ENCODE measurements at places on chromosomes 5 and 9.
A peak's percentile ranks its signal among the peaks of the same experiment; 100 is the strongest.

GRCh38 chr5:6674886-6675285 is 38.3 kb upstream of the TENT4A start:
- DNase-seq = no peak

- DNase-seq = no peak
These were observed 18.4 kb upstream of the RARS1 start for GRCh38 chr5:168467755-168468330.

DNA sequence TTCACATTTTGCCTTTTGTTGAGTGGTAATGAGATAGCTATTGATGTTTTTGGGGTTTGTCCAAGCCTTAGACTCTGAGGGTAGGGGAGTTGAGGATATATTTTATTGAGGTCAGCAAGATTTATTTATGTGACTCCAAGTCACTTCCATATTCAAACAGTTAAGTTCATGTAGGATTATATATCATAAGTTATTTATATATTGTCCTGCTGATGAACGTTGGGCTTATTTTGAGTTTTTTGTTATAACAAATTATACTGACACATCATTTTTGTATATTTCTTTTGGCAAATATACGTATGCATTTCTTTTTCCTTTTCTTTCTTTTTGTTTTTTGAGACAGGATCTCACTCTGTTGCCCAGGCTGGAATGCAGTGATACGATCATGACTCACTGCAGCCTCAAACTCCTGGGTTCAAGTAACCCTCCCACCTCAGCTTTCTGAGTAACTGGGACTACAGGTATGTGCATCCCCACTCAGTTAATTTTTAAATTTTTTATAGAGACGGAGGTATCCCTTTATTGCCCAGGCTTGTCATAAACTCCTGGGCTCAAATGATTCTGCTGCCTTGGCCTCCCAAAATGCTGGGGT is 23.5 kb upstream of the IL12B start:
- no peak for DNase-seq

- DNase-seq = no peak
These were observed 10.5 kb downstream of the SNAPC3 start for GRCh38 chr9:15433191-15433590.

DNA sequence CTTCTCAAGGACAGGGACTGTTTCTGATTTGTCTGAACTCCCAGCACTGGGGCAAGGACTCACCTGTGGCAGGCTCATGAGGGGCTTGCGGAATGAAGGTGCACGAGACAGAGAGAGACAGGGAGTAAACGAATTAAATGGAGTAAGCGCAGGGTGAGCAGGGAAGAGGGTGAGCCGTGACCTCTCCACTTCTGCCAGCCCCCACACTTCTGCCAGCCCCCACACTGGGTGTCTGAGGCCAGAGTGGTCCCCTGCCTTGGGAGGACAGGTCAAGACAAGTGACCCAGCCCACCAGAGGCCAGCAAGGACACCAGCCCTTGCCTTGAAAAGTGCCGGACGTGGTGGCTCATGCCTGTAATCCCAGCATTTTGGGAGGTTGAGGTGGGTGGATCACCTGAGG is 37.2 kb downstream of the DAB2IP start:
- no peak for DNase-seq

DNA sequence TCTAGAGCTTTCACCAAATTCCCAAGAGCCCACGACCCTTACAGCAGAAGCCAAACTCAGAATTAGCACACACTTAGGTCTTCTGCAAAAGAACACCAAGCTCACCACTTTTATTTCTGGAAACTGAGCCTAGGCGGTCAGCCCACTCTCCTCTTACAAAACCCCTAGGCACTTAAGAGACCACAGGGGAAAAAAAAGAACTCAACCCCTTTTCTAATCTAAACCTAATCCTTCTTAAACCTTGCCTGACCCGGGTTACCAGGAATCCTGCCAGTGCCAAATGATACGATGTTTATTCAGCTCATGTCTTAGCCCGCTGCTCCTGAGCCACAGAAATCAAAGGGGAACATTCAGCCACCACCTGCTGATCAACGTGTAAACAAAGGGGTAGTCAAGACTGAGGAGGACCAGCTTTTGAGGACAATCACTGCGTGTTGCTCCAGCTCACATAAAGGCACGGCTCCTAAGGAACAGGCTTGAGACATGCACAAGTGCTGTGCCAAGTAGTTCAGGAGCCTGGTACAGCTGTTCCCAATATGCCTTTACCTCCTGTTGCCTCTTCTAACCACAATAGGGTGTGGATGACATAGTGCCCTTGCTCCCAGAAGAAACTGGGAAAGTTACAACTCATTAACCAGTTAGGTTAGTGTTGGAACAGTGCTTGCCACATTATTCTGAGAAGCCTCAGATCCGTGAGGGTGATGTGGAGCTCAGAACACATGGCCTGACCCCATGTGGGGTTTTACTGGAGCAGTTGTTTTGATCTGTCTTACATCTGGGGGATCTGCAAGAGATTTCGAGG is 49.3 kb downstream of the ZFAND5 start:
- peak; percentile 65 for DNase-seq

- peak; percentile 34 for DNase-seq
These were observed 16.3 kb upstream of the MROH2B start for GRCh38 chr5:41087461-41087860.

- no peak for DNase-seq
These were observed 164.0 kb downstream of the ARL15 start for GRCh38 chr5:54146390-54146789.

GRCh38 chr5:79774171-79774854 is 84.7 kb downstream of the CMYA5 start:
- DNase-seq = peak; percentile 9

GRCh38 chr5:117100176-117100575 is 525.6 kb upstream of the SEMA6A start:
- no peak for DNase-seq

- DNase-seq = no peak
These were observed 88.6 kb downstream of the ZFAND5 start for GRCh38 chr9:72276429-72276828.

DNA sequence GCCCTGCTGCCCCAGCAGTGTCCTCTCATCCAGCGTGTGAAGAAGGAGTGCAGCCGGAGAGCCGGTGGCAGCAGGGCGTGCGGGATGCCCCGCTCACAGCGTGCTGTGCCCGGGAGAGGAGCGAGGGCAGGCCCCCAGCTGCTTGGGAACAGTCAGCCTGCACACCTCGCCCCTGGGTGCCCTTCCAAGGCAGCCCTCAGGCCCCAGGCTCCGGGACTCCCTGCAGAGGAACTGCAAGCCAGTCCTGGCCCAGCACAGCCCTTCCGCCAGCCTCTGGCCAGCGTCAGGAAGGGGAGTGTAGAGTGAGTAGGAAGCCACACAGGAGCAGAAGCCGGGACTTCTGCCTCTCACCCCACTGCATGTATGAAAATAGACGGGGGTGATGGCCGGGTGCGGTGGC is 43.5 kb downstream of the ADAMTS2 start:
- no peak for DNase-seq

- DNase-seq = no peak
These were observed 186.8 kb downstream of the TRPM3 start for GRCh38 chr9:70934642-70935041.

DNA sequence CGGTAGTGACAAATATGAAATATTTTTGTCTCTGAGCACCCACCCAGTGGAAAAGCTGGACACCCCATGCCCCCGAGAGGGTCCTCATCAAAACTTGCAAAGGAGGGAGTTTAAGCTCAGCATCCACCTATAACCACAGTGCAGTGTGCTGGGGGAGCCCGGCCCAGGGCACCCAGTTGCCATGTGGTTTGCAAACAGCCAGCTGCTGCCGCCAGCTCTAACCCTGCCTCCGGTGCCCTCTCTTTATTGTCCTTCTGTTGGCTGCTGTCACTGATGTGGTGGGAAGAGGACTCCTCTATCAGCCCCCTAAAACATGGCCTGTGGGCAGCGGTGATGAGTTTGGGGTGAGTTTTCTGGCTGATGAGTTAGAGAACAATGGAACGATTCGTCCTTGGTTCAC is 160.9 kb upstream of the MVB12B start:
- DNase-seq = no peak

GRCh38 chr5:1330847-1331831 is 13.8 kb downstream of the CLPTM1L start:
- DNase-seq = no peak

GRCh38 chr5:107208867-107209266 is 461.9 kb downstream of the EFNA5 start:
- DNase-seq = no peak
